MCF 10A (cell line): ENCODE measurements at places on chromosomes 12 and 14. TPM values are rescaled to one million over a fixed set of nuclear protein-coding genes. Genes with fewer than 3 reads are reported as not detected.

GRCh38 chr12:55673638-55674037 is 34.1 kb downstream of the ITGA7 start:
- DNase-seq = no peak

The BDKRB2 gene
- total RNA-seq = 1.4 and 2.8 TPM in 2 replicates

GRCh38 chr14:71271166-71271945 is 364.1 kb downstream of the PCNX1 start:
- DNase-seq = no peak

DNA sequence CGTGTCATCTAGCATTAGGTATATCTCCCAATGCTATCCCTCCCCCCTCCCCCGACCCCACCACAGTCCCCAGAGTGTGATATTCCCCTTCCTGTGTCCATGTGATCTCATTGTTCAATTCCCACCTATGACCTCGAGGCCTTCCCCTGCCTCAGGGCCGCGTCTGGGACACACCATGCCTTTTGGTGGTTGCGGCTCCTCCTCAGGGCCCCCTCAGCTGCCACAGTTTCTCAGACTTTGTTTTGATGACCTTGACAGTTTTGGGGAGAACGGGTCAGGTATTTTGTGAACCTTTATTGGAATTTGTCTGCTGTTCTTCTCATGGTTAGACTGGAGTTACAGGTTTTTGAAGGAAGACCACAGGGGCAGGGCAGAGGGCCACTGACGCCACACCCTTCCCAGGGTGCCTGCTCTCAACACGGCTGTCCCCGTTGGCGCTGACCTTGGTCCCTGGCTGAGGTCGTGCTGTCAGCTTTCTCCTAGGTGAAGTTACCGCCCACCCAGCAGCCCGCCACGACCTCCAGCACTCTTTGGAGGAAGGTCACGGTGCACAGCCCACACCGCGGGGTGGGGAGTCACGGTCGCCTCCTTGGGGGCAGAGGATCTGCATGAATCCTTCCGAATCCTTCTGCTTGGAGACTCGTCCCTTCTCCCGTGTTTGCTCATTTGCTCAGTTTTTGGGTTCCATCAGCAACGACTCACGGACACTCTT is 130.5 kb downstream of the KIF26A start:
- DNase-seq = no peak

The DLK1 gene
- total RNA-seq = not detected in 2 replicates

DNA sequence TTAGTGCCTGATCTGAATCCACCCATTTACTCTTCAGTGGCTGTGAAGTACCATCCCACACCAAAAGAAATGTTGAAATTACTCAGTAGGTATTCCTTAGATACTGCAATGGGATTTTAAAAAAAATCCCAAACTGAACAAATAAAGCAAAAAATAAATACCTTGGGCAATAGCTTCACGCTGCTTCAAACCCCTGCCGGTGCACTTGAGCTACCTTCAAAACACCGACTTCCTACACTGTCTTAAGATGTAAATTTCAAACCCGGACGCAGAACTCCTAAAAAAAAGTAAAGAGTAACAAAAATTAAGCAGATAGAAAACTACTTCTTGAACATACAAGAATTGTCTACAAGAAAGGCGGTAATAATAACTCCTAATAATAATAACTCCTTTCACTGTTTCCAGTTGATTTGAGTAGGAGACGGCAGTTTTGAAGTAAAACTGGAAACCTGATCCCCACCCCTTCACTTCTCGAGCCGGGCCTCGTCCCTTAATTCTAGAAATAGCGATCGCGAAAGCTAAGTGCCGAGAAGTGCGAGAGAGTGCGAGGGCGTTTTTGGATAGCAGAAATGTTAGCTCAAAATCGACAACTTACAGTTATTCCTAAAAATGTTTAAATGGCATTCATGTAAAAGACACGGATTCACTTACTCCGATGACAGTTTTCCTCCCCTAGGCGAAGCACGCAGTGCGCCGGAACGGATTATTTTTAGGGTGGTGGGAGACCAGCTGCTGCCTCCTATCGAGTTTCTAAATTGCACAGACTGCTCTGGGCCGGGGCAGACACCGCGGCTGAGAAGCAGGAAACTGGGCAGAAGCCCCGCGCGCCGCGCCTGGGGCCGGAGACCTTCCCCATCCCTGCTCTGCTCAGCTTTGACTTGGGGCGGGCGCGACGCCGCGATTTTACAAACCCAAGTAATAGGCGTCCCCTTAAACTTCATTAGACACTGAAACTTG is at the start of gene ABCC9:
Gene ABCC9, minus strand, starts transcription at position 878 of the 957 bp plus-strand sequence. CDS start 4,752 bp downstream, outside the sequence.
- no peak for DNase-seq

- no peak for DNase-seq
Measured at GRCh38 chr14:46769292-46769691, 117.7 kb upstream of the RPL10L start.

GRCh38 chr12:19382111-19382526 is 57.2 kb upstream of the AEBP2 start:
- peak; percentile 76 for DNase-seq

The AICDA gene
- total RNA-seq = not detected in 2 replicates

The FOXN4 gene
- not detected in 2 replicates for total RNA-seq

GRCh38 chr12:32034045-32034444 is 72.6 kb upstream of the BICD1 start:
- no peak for DNase-seq
